ENCODE measurements at places on chromosomes 1 and 21.

DNA sequence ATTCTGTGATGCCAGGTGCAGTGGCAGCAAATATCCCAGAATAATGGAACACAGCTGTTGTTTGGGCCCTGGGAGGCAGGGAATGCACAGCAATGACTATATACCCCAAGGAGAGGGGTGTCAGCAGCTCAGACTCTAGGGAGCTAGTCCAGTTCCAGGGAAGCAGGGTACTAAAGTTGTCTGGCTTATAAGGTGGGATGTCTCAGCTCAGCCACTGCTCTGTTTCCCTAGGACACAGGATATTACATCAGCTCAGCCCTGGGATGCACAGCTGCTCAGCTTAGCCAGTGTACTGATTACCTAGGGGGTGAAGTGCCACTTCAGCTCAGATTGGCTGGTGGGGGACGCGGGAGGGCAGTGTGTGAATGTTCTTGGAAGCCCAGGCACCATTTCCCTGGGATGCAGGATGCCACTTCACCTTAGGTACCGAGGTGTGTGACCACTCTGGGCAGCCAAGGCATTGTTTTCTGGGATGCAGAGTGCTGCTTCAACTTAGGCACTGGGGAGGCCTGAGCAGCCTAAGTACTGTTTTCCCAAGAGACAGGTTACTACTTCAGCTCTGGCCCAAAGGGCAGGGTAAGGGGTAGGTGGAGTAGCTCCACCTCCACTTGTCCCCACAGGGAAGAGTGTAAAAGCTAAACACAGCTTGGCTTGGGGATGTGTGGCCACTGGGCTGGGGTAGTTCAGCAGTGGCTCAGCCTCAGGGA is 59.4 kb downstream of the DIPK1A start:
- DNase-seq, result no peak

GRCh38 chr1:160399544-160400222 is 681 bp upstream of the VANGL2 start:
- DNase-seq, result no peak

- no peak for DNase-seq
Measured at GRCh38 chr1:218330043-218330623, 15.0 kb upstream of the TGFB2 start.

- DNase-seq, result no peak
Measured at GRCh38 chr1:58850636-58851035, 66.8 kb upstream of the JUN start.
